Activated CD4-positive, alpha-beta T cell treated with anti-CD3 and anti-CD28 coated beads, Interleukin-2, amount 50 U/mL, for 24 hours (primary cell): ENCODE measurements at places on chromosomes 5 and 9.

- DNase-seq: no peak
These were observed 1075.1 kb downstream of the NR2F1-AS1 start for GRCh38 chr5:92505925-92506324.

- no peak for DNase-seq
These were observed 568.4 kb downstream of the ZNF608 start for GRCh38 chr5:124178050-124178449.

DNA sequence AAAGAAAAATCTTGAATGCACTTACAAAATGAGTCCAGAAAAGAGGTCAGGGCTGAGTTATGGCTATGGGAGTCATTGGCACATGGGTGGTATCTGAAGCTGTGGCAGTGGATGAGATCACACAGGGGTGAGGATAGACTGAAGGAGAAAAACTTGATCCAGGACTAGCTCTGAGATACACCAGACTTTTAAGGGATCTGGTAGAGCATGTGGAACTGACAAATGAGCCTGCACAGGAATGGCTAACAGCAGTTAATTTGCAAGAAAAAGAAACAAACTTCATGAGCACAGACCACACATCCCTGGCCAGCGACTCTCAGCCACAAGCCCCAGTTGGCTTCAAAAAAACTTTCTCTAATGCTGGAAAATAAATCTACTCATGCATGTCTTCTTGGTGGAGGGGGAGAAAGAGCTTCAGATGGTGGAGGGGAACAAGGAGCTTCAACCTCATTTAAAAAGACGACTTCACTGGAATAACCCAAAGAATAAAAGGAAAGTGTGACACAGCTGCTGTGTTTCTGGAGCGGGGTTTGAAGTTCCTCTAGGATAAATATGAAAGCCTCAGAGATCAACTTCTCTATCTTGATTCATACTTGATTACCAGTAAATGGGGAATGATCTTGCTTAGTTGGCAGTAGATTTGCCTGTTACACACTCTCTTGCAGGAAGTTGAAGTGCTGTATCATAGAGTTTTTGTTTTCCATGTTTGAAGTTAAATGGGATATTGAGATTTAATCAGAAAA lies 33.6 kb downstream of the TNFAIP8 start:
- no peak for DNase-seq

GRCh38 chr5:179342577-179342976 lies 2.7 kb downstream of the ADAMTS2 start:
- no peak for DNase-seq

DNA sequence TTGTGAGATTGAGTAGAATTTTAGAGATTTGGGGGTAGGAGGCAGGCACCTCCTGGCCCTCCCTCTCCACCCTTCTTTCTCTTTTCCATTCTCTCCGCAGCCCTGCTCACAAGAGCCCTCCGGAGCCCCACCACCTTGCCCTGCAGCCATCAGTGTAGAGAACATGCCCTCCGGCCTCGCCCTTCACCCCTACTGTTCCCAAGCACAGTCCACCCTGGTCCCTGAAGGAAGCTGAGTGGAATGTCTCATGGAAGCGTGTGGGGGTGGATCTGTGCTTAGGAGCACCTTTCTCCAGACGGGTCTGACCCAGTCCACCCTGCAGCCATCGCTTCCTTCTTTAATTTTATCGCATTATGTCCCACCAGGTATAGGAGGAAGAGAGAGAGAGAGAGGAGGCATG lies 267.1 kb downstream of the NSG2 start:
- DNase-seq: no peak

GRCh38 chr5:82416512-82416911 lies 138.4 kb upstream of the RPS23 start:
- DNase-seq: no peak

DNA sequence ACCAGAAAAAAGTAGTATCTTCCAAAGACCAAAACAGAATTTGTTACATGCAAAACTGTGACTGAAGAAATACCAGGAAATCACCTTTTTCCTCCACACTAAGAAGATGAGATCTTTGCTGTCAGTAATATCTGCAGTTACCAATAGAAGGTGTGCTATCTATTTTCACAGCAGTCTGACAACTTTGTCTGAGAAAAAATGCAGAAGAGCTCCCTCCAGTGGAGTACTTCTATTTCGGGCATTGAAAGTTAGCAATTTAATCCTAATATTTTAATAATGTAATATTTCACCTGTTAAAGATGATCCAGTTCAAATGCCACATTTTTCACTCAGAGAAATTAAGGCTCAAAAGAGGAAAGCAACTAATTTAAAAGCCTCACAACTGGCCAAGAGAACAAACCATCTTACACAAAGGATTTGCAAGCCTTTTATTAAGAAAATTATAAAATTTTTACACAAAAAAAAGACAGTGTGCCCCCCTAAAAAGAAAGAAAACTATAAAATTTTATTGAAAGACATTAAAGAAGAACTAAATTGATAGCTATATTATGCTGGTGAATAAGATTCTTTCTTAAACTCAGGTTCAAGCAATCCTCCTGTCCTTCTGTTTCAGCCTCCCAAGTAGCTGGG lies 50.6 kb downstream of the DEPDC1B start:
- no peak for DNase-seq

- no peak for DNase-seq
These were observed 45.7 kb upstream of the FANCC start for GRCh38 chr9:95363051-95363841.

GRCh38 chr5:144644317-144644716 lies 473.6 kb downstream of the KCTD16 start:
- no peak for DNase-seq

DNA sequence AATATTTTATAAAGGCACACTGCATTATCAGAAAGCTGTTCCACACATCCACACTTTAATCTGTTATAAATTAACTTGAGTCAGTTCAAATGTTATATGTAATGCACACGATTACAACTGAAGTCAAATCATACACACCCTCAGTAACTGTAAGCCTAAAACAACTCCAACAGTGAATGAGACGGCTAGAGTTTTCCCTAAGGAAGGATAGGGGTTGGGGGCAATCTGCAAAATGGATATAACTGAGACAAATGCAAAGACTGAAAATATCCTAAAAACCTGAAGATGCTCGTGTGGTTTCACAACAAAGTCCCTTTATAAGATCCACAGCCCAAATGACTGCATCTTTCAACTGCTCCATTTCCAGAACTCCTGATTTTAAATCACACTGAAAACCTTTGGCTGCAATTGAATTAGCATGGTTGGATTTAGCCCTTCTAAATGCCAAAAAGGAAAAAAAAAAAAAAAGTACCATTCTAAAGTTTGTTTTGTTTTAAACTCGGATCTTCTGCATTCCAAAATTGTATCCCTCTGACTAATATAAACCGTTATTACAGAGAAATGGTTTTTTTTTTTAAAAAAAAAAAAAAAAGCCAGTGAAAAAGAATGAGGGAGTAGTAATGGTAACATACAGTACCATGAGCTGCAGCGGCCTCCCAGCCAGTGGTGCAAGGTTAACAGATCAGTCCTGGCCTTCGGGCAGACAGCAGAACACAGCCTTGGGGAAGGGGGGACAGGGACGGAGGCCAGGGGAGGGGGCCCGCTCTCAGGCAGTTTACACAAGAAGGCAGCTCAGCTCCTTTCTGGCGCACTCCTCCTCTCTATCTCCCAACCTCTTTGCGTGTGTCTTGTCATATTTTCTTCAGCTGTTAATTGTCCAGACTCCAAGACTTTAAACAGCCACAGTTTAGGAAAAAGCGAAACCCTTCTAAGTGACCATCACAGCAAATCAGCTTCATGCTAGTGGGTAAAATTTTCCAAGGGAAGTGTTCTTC lies 166.1 kb downstream of the BNC2 start:
- no peak for DNase-seq

DNA sequence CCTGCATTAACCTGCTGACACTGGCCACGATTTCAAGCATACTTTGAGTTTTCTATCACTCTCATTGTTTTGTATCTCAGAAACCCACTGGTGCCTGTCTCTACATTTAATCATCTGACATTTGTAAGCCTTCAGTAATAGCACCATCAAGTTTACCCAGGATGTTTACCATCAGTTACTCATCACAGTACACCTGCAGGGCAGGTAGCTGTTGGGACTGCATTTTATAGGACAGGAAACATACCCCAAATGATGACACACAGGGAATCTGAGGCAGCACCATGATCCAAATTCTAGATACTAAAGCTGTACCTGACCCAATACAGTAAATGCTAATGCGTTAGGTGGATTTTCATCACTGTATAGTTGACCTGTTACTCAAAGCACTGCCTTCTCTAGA lies 114.2 kb downstream of the FEM1C start:
- DNase-seq: no peak

GRCh38 chr5:94691949-94692348 lies 73.5 kb downstream of the SLF1 start:
- no peak for DNase-seq
